ENCODE measurements at places on chromosomes 3 and 15. TPM values are rescaled to one million over a fixed set of nuclear protein-coding genes. Genes with fewer than 3 reads are reported as not detected.

DNA sequence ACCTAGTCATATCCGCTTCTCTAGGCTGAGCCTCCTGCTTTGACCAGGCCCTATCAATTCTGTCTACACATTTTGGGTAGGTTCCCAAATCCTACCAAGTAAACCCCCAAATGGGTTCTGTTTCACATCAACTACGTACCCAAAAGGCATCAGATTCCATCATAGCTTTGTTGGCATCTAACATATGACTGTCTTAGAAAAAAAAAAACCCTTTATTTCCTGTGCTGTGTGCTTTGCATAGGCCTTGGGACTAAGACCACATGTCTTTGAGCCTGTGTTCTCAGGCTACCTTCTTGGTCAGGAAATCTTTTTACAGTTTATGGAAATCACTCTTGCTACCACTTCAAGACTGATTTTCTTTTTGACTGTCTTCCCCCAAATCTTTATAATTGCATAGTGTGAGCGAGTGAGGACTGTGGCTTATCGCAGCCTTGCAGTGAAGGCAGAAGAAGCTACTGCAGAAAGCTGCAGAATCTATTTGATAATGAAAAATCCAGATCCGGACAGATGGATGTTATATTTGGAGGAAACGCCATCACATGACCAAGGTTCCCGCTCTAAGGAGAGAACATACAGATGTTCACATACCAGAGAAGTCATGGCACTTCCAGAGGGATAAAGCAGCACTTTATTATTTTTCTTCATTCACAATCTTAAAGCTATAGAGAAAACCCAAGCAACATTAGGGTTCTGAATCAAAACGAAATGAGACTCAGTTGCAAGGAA, 111.2 kb downstream of the EOMES start:
- DNase-seq: no peak

- no peak for DNase-seq
These were observed 841.2 kb downstream of the TUSC7 start for GRCh38 chr3:117550766-117551165.

Gene PARP15
- total RNA-seq: not detected

Gene ZNF280D
- 13.3 TPM for total RNA-seq

- DNase-seq: no peak
These were observed 916 bp downstream of the IDH3A start for GRCh38 chr15:78149805-78150751.

Gene CCDC54
- not detected for total RNA-seq

Gene MAGI1
- 15.4 TPM for total RNA-seq

Gene ISY1
- 27.7 TPM for total RNA-seq

GRCh38 chr15:58694641-58695398, 54.7 kb downstream of the ADAM10 start:
- DNase-seq: no peak

GRCh38 chr3:184372911-184373310, 5.1 kb downstream of the THPO start:
- no peak for DNase-seq

DNA sequence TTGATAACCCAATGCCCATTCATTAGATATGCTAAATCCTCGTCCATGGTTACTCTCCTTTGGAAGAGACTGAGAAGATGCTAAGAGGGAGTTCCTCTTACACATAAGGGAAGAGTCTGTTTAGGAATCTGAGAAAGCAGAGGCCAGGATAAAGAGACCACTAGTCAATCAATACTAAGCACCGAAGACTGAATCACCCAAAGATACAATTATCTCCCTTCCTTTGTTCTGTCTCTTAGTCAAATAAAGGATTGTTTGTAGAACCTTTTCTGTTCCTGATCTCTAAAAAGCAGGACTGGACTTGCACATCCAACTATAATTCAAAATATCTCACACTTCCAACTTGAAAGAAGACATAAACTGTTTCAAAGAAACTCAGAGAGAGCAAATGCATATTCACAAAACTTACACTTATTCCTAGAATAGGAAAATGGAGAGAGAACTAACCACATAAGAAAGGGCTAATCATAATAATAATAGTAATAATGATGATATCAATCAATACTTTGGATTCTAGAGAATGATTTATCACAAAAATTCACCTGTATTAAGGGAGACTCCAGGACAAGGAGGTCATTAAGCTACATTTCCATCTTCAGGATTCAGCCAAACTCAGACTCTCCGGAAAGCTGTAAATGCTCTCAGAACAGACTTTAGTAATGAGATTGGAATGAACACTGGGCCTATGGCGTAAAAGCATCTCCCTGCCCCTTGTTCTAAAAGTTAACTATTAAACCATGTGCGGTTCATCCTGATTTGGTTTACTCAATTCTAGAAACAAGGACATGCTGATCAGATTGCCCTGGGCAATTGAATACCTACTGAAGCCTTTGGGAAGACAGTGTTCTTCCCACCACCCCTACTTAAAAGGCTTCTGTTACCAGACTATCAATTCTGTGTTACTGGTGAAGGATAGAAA, 401.5 kb downstream of the ZBTB20 start:
- DNase-seq: peak; percentile 92

DNA sequence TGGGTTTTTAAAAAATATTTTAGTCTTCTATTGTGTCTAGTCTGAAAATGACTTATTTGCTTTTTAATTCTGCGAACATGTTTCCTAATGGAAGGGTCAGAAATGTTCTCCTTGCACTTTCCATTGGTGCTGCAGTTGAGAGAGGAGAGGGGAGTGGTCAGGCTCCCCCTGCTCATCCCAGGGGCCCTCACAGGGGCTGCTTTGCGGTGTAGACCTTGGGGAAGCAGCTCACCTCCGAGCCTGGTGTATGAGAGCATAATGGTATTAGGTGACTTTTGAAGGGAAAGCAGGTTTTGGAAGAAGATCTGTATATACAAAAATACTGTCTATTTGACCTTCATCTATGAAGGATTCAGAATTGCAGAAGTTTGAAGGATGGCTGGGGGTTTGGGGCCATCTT, 28.3 kb downstream of the APBA2 start:
- no peak for DNase-seq

Gene ZNF662
- total RNA-seq: 4.1 TPM

- DNase-seq: no peak
These were observed 117.3 kb downstream of the IGF1R start for GRCh38 chr15:98765610-98766009.

DNA sequence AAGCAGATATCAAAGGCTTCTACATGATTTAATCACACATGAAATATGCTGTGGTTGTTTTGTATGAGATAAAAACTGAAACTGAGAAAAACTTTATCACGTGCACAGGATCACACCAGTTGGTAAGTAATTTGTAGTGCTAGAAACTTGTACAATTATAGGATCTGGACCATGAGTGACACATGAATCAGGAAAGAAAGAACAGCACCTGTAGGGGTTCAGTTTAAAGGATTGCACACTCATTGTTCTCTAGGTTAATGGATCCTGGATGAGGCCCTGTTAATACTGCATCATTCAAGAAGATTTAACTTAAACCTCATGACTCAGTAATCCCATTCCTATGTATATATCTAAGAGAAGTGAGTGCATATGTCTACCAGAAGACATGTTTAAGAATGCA, 87.9 kb downstream of the STT3B start:
- no peak for DNase-seq

- DNase-seq: no peak
These were observed 13.8 kb downstream of the WDR93 start for GRCh38 chr15:89704411-89704810.

Gene CEMIP
- total RNA-seq: 0.07 TPM

Gene LSMEM2
- total RNA-seq: not detected

Gene ITPKA
- total RNA-seq: 115 TPM

GRCh38 chr3:89606151-89606550, 498.7 kb downstream of the EPHA3 start:
- no peak for DNase-seq

Gene KLHDC8B
- 6.4 TPM for total RNA-seq

DNA sequence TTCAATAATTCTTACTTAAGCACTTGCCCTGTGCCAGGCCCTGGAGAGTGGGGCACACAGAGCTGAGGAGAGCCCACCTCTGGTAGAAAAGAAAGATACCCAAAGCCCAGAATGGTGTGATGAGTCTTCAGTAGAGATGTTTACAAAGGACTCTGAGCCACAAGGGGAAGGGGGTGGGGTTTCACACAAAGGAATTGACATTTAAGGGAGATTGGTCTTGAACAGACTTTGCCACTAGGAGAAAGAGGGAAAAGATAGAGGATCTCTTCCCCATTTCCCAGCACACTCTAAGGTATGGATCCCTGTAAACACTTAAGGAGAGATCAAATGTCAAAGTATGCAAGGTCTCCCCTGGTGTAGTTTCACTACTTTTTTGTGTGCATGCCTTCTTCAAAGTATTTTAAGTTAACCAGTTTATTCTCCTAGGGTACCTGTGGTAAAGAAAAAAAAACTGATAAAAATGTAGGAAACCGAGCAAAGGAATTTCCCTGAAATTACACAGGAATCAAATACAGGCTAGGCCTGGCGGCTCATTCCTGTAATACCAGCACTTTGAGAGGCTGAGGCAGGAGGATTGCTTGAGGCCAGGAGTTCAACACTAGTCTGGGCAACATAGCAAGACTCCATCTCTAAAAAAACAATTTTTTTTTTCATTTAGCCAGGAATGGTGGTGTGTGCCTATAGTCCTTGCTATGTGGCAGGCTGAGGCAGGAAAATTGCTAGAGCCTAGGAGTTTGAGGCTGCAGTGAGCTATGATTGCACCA, 117.6 kb upstream of the SKOR1 start:
- no peak for DNase-seq

DNA sequence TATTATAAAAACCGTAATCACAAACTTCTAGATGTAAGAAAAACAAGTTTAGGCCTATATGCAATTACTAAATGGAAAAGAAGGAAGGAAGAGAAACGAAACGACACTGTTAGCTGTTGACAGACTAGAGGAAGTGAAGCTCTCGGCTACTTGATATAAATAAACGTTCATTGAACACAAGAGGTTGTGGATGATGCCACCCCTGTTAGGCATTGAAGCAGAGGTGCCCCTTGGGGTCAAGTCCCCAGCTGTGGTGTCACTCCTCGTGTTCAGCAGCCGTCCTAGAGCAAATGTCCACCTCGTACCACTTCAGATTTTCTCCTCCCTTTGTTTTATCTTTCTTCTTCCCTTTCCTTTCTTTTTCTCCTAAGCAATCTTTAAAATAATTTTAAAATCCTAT, 146.5 kb upstream of the UBE2E1 start:
- no peak for DNase-seq

Gene FGF7
- not detected for total RNA-seq

GRCh38 chr15:24772686-24773373, 97.3 kb downstream of the NPAP1 start:
- DNase-seq: peak; percentile 29

DNA sequence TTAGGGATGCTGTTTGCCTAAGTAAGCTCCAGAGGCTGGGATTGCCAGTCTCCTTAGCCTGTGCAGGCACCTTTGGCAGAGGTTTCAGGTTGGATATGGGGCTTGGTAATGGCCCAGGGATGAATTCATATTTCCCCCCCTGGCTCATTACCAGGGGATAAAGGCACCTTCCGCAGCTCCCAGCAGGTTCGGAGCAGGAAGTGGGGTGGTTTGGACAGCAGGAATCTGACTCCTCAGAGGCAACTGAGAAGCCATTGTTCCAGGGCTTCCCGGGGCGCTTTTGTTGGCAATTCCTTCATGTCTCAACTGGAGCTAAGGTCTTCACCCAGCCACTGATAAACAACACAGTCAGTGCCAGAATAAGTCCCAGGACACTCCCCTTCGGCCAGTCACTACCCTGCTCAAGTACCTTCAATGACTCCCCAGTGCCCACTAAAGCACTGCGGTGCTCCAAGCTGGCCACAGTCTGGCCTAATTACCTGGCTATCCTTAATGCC, 85.3 kb upstream of the SLC6A6 start:
- no peak for DNase-seq

GRCh38 chr3:178072391-178073305, 463.6 kb upstream of the KCNMB2 start:
- no peak for DNase-seq

Gene CD86
- not detected for total RNA-seq

DNA sequence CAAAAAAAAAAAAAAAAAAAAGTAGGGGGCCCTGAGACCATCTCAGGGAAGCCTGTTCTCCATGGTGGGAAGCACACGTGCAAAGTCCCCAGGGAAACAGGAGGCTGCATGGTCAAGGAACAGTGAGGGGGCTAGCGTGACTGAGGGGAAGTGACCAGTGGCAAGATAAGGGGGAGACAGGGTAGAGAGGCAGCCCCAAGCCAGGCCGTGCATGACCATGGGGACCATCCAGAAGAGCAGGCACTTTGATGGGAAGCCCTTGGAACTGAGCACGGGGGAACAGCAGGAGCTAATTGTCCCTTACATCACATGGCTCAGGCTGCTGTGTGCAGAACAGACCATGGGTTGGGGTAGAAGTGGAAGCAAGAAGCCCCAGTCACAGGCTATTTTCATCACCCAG, 196.2 kb downstream of the NTRK3 start:
- DNase-seq: no peak

GRCh38 chr15:49155834-49156627, 632 bp upstream of the COPS2 start:
- DNase-seq: no peak

- DNase-seq: no peak
These were observed 21.2 kb upstream of the APEH start for GRCh38 chr3:49652903-49653415.

- no peak for DNase-seq
These were observed 474.4 kb upstream of the AGTR1 start for GRCh38 chr3:148223266-148223665.

Gene ACP3
- total RNA-seq: 1.8 TPM

Gene GRM7
- total RNA-seq: 0.62 TPM

DNA sequence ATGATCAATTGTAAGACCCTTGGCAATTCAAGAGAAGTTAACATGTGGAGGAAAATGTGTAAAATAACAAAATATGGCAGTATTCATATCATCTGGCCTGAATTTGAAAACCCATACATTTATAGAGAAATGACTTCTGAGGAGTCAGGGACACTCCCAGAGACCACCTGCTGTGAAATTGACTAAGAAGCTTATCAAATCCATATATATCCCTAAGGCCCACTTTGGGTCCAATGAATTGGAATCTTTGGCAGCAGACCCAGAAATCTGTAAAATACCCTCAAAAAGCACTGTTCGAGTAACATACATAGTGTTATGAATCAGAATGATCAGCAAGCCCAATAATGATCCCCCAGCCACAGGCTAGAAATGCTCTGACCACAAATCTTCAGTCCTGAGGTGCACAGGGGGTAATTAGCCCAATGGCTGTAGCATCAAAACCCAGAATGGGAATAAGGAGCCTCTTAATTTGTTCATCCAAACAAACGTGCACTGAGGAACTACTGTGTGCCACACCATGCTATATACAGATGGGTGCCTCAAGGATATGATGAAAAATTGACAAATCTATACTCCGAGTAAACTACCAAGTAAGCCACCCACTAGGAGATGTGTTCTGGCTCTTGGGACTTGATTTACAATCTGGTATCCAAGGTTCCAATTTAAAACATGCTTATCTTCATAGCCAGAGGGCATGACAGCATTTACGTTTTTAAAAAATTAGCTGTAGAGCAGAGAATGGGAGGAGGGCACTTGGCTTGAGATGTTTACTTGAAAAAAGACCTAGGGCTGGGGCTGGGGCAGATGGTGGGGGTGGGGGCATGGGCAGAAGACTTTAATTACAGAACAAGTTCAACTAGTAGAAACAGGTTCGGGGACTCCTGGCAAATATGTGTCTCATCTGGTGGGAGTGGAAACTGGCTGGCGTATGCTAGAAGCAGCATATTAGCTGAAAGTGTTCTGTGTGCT, 9.1 kb upstream of the ARHGEF3 start:
- no peak for DNase-seq

GRCh38 chr3:184914628-184915027, 102.7 kb downstream of the VPS8 start:
- no peak for DNase-seq
